ENCODE measurements at places on chromosomes 13 and 19.

GRCh38 chr19:5719274-5719960 lies 529 bp downstream of the LONP1 start:
- no peak for DNase-seq

- DNase-seq = no peak
Observed at GRCh38 chr19:9849791-9850190, 14.7 kb downstream of the PIN1 start.

DNA sequence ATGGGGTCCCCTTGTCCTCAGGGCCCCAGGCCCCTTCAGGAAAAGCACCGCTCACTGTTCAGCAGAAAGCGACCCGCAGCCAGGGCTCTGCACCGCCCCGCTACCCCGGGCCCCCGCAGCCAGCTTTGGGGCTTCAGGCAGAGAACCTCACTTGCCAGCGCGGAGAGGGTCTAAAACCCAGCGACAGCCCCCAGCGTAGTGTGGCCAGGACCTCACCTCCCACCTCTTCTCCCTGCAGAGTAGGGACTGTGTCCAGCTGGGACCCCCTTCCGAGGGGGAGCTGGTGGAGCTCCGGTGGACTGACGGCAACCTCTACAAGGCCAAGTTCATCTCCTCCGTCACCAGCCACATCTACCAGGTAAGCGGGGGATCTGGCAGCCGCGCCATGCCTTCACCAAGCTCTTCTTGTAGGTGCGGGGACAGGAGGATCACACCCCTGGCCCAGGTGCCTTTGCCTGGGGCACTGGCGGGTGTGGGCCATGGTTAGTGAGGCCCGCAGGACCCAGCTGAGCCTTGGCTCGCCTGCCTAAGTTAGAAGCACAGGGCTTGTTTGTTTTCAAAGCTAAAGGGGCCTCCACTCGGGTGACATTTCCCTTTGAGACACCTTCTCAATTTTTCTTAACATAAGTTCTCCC lies 175.7 kb downstream of the KDM4B start:
- no peak for DNase-seq

- peak; percentile 85 for DNase-seq
Observed at GRCh38 chr13:23558675-23559536, 11.3 kb upstream of the TNFRSF19 start.

DNA sequence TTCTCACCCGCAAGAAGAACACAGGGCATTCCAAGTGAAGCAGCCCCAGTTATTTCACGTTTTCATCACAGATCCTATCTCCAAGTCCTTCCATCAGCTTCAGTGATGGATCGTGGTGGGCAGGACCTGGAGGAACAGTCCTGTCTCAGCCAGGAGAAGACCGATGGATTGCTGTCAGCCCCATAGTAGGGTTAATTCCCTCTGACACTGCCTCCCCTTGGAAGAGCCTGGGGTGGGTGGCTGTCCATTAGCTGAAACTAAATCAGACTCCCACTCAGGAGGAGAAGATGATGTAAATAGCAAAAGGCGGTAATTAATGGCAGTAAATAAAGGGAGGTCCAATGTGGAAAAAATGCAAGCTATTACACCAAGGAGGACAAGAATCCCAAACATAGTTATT lies 131.0 kb downstream of the TNFRSF19 start:
- DNase-seq = no peak

- no peak for DNase-seq
Observed at GRCh38 chr19:7326105-7326877, 22.4 kb upstream of the ARHGEF18 start.

DNA sequence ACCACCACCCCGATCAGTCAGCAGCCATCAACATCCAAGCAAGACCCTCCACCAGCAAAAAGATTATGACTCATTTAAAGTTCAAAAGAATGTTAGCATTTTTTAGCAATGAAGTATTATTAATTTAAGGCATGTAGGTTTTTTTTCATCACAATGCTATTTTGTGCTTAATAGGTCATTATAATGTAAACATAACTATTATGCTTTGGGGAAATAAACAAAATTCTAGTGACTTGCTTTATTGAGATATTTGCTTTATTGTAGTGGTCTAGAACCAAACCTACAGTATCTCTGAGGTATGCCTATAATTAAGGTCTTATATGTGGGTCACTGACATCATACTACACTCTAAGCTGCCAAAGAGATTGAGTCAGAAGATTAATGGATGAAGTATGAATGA lies 20.0 kb downstream of the KLF12 start:
- DNase-seq = no peak

DNA sequence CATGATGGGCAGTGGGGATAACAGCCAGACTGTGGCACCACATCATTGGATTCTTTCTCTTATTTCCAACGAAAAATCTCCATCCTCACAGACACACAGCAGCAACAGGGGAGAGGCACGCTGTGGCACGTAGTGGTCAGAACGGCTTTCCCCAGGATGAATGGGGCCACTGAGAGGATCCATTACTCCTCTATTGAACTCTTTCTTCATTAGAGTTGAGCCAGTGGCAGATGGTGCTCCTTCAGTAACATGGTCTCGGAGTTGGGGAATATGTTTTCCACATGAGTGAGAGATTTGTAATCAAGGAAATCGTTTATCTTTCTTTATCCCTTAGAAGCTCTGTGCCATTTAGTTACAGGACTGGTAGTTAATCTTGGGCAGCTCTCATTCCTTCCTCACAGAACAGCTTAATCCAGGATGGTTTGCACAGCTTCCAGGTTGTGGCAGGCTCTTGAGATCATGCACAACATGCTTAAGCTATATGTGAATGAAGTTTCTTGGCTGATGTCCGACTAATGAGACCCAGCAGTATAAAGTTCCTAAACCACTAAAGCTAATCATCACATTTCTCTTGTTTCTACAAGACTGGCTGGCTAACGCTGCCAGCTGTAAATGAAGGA lies 180.5 kb upstream of the SLC10A2 start:
- no peak for DNase-seq

- DNase-seq = no peak
Observed at GRCh38 chr13:46053162-46054012, 841 bp upstream of the ZC3H13 start.

DNA sequence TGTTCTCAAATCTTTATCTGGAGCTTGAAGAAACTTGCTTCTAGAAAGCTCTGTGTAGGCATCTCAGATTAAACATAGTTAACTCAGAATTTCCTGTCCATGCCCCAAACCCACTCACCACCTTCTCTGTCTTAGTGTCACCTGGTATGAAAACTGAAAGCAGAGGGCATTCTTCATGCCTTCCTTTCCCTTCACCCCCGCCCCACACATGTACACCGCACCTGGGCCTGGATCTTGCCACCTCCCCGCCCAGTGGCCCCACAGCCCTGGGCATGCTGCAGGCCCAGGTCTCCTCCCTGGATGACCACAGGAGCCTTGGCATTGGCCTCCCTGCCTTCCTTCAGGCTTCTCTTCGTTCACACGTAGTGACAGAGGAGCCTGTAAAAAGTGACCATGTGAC lies 15.8 kb downstream of the CFAP97D2 start:
- no peak for DNase-seq

GRCh38 chr19:55635856-55636440 lies 4.9 kb upstream of the ZNF580 start:
- DNase-seq = no peak

DNA sequence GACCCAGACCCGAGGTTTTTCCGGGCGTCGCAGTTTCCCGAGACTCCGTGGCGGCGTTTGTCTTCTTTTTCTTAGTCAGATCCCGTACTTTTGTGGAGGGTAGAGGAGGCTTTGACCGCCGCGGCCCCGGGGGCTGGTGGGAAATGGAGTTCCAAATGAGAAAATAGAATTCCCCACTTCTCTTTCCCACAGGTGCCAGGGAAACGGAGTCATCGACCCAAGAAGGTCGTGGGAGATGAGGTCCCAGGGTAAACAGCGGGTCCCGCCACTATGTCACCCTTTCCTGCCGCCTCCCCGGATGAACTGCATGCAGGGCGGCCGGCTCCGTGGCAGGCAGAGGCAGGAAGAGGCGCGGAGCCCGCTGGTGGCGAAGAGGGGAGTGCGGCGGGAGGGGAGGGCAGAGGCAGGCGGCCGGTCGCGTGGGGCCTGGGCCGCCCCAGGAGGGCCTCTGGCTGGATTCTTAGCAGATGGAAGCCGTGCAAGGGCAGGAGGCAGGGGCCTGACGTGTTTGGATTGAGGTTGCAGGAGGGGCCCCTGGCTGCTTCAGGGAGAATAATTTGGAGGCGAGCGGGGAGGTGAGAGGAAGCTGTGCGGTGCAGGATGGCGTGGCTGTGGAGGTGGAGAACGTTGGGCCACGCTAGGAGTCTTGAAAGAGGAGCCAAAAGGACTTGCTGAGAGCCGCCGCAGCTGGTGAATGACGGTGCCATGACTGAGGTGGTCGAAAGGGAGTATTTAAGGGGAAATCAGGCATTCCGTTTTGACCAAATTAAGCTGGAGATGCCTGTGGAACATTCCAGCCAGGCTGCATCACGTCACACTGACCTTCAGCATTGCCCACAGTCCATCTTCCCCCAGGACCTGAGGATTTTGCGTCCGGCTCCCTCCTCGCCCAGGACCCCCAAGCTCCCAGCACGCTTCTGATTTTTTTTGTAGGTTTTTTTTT lies 11.7 kb downstream of the CYTH2 start:
- DNase-seq = peak; percentile 56

All from hepatic stellate cell (primary cell).